ENCODE measurements at places on chromosomes 5 and 9.

GRCh38 chr5:172707285-172708182 lies 63.5 kb downstream of the DUSP1 start:
- DNase-seq = no peak

DNA sequence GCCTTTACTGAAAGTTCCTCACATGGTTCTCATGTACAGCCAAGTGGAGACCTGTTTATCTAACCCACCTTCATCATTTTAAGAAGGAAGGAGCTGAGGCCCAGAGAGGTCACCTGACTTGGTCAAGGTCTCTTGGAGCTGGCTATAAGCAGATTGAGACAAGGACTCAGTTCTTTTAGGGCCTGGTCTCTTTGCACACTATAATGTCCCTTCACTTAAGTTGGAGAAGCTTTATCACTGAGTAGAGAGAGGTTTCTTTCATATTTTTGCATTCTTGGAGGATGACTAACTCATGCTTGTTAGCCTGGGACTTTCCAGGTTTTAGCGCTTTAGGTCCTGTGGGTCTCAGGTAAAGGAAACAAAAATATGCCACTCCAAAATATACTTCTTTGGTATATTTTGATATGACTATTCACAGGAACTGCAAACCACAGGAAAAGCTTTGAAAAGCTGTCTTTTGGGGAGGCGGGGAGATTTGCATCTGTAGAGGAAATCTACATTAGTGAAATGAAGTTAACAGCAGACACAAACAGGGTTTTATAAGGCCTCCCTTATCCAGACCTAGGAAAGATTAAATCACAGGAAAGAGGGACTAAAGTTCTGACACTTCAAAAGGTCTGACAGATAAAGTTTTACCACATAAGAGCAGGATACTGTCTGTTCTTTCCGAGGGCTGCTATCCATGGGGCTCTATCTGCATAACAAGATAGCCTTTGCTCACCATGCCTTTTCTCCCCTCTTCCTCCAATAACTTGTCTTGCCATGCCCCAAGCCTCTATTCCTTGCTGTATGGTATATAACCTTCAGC lies 95.8 kb upstream of the ANKRD55 start:
- DNase-seq = no peak

GRCh38 chr5:157729858-157730257 lies 1.4 kb upstream of the THG1L start:
- DNase-seq = no peak

- DNase-seq = no peak
Measured at GRCh38 chr9:37967761-37968080, 63.8 kb upstream of the SLC25A51 start.

DNA sequence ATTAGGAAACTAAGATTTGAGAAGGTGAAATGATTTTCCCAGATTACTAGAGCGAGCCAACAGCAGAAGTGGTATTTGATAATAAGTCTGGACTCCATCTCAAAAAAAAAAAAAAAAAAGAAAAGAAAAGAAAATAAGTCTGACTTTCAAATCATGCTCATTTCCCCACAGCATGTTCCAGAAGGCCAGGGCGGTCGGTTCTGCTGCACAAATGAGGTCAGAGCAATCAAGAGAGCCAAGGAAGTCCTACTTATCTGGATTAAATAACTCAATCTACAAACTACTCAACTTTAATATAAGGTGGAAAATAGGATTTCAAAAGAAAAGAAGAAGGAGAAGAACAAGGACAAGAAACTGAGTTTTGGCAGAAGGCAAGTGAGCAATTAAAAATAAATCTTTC lies 130.4 kb upstream of the RASA1 start:
- no peak for DNase-seq

DNA sequence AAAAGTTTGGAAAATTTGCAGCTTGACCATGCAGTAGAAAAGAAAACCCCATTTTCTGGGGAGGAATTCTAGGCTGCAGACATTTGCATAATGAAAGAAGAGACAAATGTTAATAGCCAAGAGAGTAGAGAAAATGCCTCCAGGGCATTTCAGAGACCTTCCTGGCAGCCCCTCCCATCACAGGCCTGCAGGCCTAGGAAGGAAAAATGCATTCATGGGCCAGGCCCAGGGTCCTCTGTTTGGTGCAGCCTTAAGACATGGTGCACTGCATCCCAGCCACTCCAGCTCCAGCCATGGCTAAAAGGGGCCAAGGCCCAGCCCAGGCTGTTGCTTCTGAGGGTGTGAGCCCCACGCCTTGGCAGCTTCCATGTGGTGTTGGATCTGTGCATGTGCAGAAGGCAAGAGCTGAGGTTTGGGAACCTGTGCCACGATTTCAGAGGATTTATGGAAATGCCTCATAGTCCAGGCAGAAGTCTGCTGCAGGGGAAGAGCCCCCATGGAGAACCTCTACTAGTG lies 75.0 kb upstream of the OR13F1 start:
- no peak for DNase-seq

DNA sequence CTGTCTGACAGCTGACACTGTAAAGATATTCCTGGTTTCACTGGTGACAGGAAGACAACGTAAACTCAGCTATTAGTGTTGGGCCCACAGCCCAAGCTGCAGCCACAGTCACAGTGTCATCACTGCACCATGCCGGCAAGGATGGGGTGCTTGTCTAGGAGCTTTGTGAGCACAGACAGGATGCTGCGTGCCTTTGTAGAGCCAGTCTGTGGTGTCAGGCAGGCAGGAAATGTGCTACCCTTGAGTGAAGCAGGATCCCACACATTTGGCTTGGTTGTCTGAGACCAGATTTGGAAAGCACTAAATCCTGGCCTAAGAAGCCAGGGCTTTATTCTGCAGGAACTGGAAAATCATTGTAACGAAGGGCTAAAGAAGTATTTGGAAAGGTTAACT lies 121.6 kb upstream of the ADAMTS16 start:
- no peak for DNase-seq

- DNase-seq = no peak
Measured at GRCh38 chr5:107954254-107954653, 283.5 kb upstream of the EFNA5 start.

DNA sequence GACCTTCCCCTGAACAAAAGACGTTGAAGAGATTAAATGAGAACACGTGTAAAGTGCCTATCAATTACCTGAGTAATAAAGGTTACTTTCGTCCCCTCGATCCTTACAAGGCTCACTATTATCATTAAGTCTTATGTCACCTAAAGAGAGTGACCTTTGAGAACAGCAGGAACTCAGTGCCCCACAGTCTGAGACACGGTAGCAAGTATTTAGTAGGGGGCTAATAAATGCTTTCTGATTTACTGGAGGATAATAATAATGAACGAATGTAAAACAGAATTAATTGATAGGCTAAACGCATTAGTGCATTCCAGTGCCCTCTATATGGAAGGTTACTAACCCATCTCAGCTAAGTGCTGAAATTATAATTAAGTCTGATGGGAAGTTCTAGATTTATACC lies 199.9 kb downstream of the FBXL17 start:
- DNase-seq = no peak

DNA sequence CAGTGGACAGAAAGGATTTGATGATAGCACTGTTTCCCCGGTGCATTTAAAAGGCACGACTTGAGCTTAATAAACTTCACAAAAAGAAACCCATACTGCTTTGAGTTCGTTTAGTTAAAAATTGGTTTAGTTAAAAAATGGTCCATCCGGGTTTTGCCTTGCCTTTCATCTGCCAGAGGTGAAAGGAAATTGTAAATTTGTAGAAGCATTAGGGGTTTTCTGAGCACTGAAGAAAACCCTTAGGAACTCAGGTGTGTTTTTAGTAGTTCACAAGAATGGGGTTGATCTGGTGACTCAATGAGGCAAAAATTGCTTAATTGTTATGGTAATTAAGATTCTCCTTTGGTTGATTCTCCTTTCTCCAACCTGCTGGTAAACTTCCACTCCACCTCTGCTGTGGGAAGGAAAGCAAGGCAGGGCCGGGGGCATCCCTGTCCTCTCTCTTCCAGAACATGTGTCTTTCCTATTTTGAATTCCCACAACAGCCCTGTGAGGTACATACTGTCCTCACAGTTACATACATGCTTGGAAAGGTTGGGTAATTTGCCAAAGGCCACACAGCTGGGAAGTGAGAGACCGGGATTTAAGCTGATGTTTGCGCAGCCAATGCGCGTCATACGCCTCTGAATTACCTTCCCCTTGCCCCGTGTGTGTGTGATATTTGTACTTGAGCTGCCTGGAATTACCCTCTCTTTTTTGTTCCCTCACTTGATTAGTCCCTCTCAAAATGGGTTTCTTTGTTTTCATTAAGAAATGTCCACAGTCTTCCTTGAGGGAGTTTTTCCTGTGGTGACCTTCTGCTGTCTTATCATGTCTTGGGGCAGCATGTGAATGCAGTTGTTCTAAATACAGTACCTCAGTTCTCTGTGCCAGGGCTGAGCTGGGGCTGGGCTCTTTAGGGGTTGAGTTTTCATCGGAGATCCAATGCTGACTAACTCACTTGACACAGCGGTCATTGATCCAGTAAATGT lies 94.4 kb downstream of the ARHGAP26 start:
- no peak for DNase-seq

GRCh38 chr5:5652181-5652580 lies 229.7 kb downstream of the ICE1 start:
- DNase-seq = no peak

DNA sequence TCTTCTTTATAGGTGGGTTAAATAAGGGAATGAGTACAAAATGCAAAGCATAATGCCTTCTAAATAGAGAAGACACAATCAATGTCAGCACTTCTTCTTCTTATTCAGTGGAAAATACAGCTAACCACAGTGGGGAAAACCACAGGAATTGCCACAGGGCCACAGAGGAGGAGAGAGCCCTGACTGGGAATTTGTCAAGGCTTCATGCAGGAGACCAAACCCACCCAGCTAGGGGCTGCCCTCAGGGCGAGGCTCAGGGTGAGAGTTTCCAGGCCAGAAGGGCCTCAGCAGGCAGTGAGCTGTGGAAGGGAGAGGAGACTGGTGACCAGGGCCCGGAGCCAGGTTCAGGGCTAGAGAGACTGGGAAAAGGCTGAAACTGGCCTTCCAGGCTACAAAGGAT lies 279.1 kb downstream of the MSX2 start:
- no peak for DNase-seq

DNA sequence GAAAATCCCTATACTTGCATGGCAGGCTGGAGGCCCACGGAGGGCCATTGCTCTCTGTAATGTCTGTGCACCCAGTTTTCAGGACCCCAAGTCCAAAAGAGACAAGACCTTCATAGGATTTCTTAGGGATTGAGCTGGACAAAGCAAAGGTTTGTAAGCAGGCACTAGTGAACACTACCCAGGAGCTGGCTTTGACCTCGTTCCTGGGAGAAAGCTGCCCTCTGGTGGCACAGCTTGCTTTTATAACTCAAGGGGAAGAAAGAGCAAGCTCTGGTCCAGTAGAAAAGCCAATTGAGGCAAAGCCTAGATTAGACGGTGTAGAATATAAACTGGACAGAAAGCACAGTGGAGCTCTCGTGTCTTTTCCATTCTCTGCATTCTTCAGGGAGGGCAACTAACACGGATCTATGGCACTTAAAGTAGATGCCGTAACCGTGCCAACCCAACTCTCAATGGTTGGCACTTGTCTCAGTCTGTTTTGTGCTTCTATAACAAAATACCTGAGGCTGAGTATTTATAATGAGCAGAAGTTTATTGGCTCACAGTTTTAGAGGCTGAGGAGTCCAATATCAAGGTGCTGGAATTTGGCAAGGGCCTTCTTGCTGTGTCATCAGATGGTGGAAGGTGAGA lies 7.9 kb downstream of the GABRP start:
- no peak for DNase-seq

GRCh38 chr5:132530946-132531345 lies 12.4 kb downstream of the IL5 start:
- DNase-seq = no peak

DNA sequence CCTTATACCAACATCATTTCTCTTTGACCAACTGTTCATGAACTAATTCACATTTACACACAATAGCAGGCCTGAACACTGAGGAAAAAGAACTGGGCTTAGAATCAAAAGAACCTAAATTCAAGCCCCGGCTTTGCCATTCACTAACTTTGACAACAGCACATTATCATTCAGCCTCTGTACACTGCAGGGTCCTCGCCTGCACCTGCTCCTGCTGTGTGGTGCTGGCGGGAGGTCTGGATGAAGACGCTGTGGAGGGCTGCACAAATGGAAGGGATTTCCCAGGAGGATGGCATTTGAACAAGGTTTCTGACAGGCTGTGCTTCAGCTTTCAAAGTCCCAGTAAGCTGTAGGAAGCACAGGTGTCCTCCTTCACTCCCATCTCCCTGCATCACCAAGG lies 151.2 kb downstream of the ZDHHC21 start:
- DNase-seq = no peak

DNA sequence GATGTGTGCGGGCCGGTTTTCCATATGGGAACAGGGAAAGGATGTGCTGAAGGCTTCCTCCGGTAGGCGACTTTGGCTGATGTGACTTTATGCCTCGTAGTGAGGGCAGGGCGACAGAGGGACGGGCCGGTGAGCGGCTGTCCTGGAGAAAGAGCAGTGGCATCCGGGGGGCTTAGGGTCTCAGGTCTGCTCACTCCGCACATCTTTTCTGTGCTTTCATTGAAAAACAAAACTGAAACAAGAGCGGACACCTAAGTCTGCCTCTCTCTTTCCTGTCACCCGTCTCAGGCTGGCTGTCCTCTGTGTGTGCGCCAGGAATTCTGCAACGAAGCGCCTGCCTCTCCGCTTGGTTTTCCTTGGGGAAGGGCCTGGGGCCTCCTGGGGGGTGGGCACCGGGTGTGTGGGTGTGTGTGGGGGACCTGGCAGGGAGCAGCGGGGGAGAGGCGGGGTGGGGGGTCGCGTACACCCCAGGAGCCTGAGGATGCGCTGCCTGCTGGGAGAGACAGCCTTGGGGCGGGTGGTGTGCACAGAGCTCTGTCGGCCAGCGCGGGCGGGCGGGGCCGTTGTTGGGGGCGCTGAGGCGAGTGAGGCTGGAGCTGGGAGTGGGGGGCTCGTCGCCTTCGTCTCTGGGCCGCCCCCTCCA lies 580 bp upstream of the PRRX2 start:
- DNase-seq = no peak

- no peak for DNase-seq
Measured at GRCh38 chr9:134438195-134438788, 112.0 kb downstream of the RXRA start.

DNA sequence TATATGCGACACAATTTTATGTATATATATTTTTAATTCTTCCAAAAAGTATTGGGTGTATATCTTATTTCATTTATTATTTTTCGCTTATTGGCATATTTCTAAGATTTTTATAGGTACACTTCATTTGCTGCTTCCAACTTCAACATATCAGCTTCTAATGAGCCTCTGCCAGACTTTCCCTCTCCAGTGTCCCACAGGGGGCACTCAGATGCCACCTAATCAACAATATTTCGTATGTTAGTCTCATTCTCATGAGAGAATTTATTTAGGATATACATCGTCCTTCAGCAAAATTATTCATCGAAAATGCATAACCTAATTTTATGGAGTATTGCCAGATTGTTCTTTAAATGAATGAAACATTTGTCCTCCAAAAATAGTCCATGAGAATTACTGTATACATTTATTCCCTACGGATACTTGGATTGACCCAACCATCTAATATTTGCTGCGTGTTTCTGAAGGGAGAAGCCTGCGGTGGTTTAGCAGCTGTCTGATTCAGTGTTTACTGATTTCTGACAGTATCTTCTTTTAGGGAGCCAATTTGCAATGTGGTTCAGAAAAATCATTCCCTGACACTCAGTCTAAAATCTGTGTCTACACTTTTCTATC lies 100.6 kb upstream of the SELENOP start:
- DNase-seq = no peak

Data from stimulated activated CD4-positive, alpha-beta T cell treated with anti-CD3 and anti-CD28 coated beads, TNF-alpha, amount 100 ng/mL, for 4 hours (primary cell).